ENCODE measurements at places on chromosomes 5 and 9. TPM values are rescaled to one million over a fixed set of nuclear protein-coding genes. Genes with fewer than 3 reads are reported as not detected.

The RORB gene
- not detected for total RNA-seq

The TMEM215 gene
- total RNA-seq = not detected

The CDX1 gene
- total RNA-seq = not detected

The SCGB3A2 gene
- not detected for total RNA-seq

DNA sequence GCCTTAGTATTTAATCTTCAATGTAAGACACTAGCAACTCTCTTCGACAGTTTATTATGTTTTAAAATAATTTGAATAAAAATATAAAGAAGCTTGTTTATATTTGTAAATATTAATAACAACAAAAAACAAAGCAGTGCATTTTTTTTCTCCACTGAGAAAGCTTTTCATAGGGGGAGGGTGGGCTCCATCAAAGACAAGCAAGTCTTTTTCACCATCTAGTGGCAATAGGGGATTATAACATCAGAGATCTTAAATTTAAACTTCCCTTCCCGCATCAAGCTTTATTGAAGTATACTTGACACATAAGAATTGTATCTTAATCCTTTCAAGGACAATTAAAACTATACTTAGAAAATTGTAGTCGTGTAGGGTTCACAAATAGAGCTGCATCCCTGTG is 9.3 kb upstream of the OR13F1 start:
- no peak for ATAC-seq

- no peak for ATAC-seq
Measured at GRCh38 chr5:44911501-44911900, 102.8 kb downstream of the MRPS30 start.

GRCh38 chr5:3659907-3660306 is 64.3 kb downstream of the IRX1 start:
- no peak for ATAC-seq

DNA sequence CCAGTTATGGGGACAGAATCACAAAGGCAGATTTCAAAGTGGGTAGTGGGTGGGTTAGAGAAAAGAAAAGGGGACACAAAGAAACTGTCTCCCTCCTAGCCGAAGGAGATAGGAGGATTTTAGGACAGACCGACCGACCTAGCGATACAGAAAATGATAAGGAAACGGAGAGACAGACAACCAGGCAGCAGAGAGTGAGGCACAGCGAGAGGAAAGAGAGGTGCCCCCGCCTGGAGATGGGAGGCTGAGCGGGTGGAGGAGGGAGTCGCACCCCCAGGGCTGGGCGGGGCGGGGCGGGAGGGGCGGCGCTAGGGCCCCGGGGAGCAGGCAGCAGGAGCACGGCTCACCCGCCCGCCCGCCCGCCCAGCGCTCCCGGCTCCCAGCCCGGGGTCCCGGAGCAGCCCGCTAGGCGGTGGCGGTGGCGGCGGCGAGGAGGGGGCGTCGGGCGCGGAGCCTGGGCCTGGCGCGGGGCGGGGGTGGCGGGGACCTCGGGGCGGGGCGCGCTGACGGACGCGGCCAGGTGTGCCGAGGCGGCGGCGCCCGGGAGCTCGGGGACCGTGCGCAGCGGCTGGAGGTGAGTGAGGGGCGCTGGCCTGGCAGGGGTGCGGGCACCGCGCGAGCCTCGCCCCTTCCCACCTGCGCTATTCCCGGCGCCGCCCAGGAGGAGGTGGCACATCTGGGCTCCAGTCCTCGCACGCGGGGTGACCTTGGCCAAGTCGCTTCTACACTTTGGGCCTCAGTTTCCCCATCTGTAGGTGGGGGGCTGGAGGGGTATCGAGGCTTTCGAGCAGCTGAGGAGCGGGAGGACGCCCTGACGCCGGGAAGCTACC is 15.9 kb upstream of the SYNPO start:
- peak; percentile 48 for ATAC-seq

Data from activated T-helper 17 cell treated with anti-CD3 and anti-CD28 coated beads, Interleukin-2, amount 50 U/mL, for 72 hours (primary cell).